SJCRH30 (cell line): ENCODE measurements at places on chromosomes 6 and 20.

DNA sequence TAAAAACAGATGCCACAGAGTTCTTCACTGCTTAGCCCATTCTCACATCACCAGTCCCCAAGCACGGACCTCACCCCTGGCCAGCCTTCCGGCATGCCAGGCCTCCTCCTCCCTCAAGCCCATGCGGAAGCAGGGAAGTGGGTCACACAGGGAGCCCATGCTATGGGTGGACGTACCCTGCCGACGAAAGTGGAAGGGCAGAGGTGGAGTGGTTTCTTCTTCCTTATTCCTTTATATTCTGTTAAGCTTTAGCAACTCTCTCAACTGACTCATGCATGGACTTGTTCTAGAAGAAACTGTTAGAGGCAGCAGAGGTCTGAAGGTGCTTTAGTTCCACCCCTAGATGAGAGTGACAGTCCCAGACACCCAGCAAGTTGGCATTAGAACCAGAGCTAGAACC, 118.6 kb downstream of the LY86 start:
- no peak for DNase-seq

DNA sequence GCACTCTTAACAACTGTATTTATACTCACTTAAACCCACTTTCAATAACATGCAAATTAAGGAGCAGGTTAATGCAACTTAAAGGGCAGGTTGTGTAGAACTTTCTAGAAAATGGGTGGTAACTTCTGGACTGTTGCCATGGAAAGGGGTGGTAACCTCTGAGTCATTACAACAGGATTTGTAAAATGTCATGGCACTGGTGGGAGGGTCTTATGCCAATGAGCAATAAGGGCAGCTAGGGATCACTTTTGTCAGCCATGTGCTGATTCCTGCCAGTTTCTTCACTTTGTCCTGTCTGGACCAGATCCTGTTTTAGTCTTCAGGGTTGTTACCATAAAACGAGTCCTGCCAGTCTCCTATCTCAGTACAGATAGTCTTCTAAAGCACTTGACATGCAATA, 560.5 kb upstream of the PTCHD4 start:
- no peak for DNase-seq

DNA sequence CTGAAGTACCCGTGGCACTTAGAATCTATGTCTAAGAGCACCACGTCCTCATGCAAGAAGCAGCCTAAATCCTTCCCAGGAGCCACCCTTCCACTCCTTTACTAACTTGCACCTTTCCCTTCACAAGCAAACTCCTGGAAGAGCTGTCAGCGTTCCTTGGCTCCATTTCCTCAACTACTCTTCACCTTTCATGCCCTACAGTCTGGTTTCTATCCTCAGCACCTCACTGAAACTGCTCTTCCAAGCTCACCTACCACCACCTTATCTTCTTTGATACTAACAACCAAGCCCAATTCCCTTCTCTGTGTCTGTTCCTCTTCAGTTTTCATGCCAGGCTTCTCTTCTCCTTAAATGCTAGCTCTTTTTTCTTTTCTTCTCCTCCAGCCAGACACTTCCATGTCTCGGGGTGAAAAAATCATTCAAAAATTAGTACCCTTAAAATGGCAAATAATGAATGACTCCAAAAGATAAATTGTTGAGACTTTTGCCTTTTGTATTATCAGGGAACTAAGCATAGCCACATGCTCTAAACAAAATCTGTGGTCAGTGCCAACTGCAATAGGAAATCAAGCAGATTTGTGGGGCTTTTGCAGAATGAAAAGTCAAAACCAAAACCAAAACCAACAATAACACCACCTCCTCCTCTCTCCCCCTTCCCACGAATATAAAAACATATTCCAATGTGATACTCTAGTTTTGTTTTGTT, 149.6 kb upstream of the KCNK16 start:
- DNase-seq = no peak

DNA sequence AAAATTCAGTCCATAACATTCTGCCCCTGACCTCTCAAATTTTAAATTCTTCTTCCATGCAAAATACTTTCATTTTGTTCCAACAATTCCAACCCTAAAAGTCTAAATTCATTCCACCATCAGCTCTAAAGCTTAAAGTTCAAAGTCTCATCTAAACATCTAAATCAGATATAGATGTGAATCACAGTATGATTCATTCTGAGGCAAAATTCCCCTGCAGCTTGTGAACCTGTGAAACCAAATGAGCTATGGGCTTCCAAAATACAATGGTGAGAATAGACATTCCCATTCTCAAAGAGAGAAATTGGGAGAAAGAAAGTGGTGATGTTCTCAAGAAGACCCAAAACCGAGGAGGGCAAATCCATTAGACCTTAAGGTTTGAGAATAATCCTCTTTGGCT, 309.8 kb downstream of the HIVEP2 start:
- DNase-seq = no peak

DNA sequence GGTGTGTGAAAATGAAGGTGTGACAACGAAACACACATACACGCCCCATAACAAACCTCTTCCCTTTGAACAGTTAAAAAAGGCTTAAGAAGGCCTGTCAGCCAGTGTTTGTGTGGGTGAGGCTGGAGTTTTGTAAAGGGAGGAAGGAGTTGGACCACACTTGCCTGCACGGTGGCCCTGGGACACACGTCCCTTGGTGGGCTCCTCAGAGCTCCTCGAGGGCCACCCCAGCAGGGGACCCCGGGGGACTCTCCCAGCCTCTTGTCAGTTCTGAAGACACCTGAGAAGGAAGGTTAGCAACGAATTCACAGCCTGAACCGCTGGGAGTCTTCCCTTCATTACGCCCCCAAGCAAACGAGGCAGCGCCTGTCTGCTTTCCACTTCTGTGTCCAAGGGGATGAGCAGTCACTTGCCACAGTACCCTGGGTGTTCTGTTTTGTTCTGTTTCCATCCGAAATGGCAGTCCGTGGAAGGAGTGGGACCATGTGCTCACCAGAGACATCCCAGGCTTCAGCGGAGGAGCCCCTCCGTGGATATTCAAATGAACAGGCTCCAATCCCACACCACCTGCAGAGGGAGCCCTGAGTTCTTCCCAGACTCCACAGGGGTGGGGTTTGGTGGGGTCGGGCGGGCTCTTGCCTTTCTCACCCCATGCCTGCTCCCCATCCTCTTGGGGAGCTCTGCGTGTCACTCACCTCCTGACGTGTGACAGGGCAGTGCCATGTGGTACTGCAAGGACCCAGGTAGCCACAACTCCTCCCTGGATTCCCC, 68.6 kb downstream of the NRN1 start:
- DNase-seq = peak; percentile 14

GRCh38 chr6:43924222-43924702, 154.3 kb downstream of the VEGFA start:
- DNase-seq = no peak
